ENCODE measurements at places on chromosomes 7 and 10.

DNA sequence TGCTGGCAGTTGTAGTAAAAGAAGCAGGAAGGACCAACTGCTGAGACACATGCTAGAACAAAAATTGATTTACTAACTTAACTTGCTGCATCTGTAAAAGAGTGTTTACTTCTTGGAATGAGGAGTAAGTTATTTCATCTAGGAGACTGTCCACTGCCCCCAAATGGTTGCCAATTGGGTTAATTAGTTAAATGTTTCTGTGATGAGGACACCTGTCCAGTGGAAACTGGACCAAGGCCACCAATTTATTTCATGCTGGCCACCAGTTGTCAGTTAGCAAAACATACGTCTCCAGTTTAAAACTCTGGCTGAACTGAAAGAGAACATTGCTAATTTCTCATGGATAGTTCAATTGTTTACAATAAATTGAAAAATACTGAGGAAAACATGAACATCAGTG lies 191.7 kb downstream of the PPP1R9A start:
- DNase-seq: no peak

DNA sequence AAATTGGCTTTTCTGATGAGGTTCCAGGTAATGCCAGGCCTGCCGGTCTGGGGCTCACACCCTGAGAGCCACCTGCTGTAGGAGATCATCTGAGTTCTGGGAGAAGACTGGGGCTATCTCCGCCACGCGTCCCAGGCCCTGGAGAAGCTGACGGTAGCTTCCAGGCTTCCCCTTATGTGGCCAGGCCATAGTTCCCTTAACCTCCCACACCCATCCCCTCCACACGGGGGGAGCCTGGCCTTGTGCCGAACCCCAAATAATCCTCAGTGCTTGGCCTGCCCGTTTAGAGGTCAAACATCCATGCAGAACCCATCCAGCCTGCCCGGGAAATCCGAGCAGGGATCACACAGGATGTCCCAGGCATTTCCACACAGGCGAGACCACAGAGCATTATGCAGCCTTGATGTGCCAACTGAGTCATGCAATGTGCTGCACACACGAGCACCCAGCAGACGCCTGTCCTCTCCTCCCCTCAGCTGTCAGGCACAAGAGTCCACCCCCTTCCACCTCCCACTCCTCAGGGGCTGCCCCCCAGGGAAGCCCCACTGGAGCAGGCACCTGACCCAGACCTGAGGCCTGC lies 176.2 kb downstream of the PRKAG2 start:
- DNase-seq: no peak

DNA sequence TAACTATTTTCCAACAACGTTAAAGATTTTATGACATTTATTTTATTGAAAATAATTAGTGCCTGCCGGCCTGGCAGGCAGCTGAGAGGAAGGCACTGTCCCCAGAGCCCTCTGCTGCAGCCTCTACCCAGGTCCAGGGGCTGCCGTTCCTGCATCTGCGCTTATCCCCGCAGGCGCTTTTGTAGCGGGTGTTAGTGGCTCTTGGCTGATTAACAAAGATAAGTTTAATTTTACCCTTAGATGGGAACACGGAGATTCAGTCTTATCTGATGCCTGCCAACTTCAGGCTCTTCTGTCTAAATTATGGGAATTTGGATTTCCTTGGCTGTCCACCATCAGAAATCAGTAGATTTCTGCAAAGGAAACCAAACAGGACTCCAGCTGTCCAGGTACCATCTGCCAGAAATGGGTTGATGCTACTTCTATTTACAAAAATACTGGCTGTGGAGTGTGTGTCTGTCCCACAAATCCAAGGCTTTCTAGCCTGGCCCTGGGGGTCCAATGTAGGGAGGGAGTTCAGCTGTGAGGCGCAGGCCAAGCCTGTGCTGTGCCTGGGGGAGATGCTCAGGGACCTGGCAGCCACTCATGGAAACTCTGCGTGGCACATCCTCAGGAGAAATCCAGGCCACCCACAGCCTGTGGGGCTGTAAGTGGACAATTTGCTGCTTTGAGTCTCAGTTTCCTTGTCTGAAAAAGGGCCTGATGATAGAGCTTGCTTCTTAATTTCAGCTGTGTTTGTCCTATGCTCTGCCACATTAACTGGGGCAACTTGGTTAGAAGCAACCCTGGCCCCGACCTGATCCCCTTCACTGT lies 62.0 kb upstream of the IGFBP3 start:
- no peak for DNase-seq

GRCh38 chr7:11612737-11613136 lies 219.3 kb downstream of the THSD7A start:
- DNase-seq: no peak

DNA sequence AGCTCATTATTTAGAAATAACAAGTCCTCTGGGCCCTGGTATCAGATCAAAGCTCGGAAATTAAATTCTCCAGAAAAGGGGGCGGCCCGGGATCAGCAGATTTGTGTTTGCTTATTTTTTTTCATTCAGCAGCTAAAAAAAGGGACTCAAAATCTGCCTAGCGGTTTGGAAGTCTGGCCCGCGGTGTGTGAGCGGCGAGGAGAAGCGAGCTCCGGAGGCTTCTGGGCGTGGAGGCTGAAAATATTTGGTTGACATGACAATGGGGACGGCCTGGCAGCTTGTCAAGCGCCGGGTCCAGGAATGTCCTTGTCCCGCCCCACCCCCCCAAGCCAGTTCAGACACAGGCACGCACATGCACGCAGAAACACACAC lies 43.4 kb downstream of the FOXL3 start:
- DNase-seq: no peak

GRCh38 chr10:132698761-132699391 lies 87.1 kb downstream of the NKX6-2 start:
- no peak for DNase-seq

DNA sequence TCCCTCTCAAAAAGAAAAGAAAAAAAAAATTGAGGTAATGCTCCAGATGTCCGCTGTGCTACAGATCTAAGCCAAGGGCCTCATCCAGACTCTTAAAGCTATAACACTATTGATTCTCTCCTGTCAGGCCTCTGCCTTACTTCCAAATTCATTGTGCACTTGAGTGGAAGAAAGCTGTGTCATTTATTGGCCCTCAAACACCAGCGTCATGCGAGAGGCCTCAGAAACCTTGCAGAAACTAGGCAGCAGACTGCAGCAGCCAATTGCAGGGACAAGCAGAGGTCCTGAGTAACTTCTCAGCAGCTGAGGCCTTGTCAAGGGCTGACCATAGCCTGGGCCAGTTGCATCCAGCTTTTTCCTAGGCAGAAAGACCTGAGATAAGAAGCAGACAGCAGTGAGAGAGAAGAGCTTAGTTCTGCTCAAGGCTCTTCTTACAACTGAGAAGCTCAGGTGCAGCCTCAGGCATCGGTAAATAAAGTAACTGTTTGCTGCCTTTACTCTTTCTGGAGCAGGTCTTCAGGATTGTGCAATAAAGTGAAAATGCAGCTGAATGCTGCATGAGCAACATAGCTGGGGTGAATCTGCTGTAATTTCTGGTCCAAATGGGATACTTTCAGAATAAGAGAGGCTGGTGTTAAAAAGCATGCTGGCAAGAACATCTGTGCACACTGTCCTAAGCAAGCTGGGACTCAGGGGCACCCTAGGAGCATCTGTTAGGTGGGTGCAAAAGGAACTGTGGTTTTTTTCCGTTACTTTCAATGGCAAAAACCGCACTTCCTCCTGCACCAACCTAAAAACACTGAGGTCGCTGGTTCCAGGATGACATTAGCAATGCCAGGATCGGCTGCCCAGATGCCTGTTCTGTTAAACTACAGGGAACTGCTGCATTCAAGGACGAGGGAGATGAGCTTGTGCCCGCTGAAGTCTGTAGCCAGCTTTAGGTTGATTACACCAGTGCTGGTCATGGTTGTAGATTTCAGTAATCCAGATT lies 181.8 kb upstream of the PFKP start:
- no peak for DNase-seq

- no peak for DNase-seq
These were observed 290.0 kb upstream of the PHYHIPL start for GRCh38 chr10:58886406-58886805.

DNA sequence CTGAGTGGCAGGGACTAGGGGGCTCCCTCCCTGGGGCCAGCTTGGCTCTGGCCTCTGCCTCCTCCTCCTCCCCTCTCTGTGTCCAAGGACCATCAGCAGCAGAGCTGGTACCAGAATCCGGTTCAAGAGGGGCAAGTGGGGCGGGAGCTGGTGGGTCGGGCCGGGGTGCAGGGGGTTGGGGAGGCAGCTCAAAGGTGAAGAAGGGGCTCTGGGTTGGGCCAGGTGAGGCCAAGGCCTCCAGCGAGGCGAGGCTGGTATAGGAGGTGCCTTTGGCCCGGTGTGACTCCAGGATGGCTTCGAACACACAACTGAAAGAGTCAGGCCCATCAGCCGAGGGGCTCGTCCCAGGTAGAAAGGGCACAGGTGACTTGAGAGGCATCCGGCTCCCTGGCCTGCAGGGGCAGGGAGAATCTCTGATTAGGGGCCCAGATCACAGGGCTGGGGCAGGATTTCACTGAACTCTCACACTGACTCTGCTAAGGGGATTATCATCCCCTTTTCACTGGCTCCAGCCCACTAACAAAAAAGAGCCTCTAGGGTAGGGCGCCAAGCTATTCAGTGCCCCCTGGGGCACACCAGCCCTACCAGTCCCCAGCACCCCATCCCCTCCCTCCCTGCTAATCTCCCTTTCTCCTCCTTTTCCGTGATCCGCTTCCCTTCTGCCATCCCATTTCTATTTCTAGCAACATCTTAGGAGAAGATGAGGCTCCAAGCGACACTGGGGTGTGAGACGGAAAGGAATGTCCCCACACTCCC lies 4.6 kb downstream of the PSD start:
- no peak for DNase-seq

All from smooth muscle cell of the brain vasculature (primary cell).